ENCODE measurements at places on chromosomes 4 and X.

DNA sequence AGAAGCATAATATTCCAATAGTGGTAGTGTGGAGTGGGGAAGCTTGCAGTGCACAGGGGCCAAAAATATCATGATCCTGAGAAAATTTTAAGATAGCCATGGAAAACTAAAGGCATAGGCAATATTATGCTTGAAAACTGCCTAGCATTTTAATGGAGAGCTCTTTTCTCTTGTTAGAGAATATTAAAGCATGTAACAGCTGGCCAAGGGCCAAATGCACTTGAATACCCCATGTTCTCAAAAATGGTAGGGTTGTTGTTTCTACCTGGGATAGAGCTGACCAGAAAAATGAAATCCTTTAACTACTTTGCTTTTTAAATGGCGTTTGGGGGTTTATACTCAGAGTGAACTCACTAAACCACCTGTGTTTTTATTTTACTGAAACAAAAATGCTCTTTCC is 739.6 kb upstream of the SLIT2 start:
- DNase-seq = no peak

DNA sequence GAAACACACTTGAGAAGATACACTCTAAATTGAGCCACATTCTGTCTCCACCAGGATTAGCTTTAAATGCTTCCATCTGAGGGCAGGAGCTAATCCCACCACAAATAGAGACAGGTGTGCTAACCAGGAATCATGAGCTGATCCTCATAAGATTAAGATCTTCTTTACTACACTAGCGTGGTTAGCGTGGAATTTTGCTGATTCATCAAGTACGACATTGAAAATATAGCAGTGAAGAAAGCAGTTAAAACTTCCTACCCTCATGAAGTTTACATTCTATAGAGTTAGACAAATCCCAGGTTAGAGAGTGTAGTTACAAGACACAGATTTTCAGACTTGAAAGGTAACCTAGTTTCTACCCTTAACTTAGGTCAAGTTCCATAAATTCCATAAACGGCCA is 5.3 kb upstream of the APELA start:
- no peak for DNase-seq

DNA sequence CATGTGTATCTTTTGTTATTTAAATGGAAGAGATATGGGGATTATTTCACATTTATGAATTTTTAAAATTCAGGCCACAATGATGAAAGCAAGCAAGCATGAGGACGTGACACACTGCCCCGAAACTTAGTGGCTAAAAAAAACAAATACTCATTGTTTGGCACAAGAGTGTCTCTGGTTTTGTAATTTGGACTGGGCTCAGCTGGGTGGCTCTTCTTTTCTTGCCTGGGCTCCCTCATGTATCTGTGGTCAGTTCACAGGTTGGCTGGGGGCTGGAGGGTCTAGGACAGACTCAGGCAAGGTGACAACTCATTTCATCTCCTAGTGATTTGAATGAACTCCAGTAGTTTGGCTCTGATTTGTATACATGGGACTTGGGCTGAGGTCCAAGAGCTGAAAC is 238.4 kb upstream of the PRKX start:
- DNase-seq = no peak

DNA sequence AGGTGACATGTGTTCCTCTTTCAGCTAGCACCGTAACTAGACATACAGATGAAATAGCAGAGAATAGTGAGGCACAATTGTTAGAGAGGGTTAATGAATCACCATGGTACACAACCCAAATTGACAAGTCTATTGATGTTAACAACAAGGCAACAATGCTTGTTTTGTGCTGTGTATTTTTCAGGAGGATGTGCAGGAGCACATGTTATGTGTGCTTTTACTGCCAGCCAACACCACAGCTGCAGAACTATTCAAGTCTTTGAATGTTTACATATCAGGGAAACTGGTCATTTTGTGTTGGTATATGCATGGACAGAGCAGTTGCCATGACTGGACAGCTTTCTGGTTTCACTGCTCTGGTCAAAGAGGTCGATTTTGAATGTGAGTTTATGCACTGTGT is 32.8 kb downstream of the STBD1 start:
- DNase-seq = no peak

GRCh38 chrX:69900491-69900890 is 149.2 kb downstream of the AWAT2 start:
- DNase-seq = no peak

DNA sequence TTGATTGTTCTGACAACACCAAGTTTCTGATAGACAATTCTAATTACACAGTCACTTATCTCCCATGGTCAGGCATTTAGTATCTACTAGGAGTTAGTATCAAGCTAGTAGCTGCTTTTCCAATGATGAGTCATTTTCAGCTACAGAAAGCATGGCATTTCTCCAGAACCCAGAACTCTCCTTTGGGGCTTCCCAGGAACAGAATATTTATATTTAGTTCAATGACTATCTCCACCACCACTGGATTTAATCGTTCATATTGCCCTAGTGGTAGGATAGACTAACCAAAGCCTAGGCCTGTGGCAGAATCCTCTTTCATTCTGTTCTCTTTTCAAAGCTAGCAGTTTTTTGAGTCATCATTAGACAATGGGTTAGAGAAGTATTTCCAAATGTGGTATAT is 569.4 kb downstream of the GABRG1 start:
- no peak for DNase-seq
